ENCODE measurements at places on chromosomes 2 and 18. TPM values are rescaled to one million over a fixed set of nuclear protein-coding genes. Genes with fewer than 3 reads are reported as not detected.

The UBR3 gene
- total RNA-seq = 24.5 TPM

The YWHAQ gene
- 683 TPM for total RNA-seq

The ATP8B1 gene
- 68.0 TPM for total RNA-seq

The UGT1A8 gene
- total RNA-seq = 2.2 TPM

The NEU4 gene
- not detected for total RNA-seq

The FKBP7 gene
- total RNA-seq = 21.6 TPM

The GBX2 gene
- total RNA-seq = 0.94 TPM

- DNase-seq = no peak
These were observed 68.8 kb upstream of the TACR1 start for GRCh38 chr2:75268112-75268511.

GRCh38 chr2:216416571-216417307, 4.5 kb downstream of the SMARCAL1 start:
- no peak for DNase-seq

DNA sequence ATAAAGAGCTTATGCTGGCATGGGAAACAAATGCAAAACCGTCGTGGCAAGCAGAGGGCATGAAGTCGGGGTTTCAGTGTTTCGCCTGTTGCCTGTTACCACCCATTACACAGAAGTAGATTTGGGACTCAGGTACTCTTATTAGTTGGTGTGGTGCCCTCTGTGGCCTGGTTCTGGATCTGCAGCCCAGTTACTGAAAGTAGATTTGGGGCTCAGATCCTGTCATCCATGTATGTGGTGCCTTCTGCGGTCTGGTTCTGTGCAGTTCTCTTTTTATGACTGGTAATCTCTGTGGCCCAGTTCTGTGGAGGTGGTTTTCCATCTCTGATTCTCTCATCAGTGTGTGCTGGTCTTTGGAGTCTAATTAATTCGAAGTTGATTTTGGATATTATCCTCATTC, 45.2 kb downstream of the ADNP2 start:
- no peak for DNase-seq

GRCh38 chr2:20190876-20191713, 33.8 kb downstream of the SDC1 start:
- no peak for DNase-seq

DNA sequence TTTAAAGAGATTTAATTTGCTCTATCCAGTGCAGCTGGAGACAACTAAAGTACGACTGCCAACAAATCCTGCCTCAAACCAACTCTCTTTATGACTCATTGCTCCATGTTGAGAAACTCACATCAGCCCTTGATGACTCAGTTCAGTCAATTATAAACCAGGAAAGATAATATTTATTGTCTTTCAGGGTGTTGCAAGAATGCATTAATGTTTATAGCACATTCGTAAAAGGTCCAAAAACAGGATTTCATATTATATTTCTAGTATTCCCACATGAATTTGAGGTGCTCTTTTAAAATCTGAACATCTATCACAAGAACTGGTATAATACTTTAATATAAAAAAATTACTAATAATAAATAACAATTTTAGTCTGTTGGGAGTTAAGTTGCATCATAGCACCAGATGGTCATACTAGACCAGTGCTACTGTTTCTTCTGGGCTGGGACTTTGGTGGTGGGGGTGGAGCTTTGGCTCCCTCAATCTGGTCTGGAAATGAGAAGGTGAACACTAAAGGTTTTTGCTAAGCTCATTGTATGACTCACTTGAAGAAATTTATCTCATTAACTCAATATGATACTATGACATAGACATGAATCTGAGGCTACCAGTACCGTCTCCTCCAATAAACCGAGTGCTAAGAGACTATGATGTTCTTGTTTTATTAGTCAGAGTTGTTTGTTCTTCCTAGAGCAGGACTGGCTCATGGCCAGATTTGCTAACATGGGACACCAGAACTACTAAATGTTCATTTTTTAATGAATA, 26.6 kb upstream of the MAP3K20 start:
- DNase-seq = peak; percentile 95

All from MG63 (cell line).